ENCODE measurements at places on chromosomes 6 and 20.

DNA sequence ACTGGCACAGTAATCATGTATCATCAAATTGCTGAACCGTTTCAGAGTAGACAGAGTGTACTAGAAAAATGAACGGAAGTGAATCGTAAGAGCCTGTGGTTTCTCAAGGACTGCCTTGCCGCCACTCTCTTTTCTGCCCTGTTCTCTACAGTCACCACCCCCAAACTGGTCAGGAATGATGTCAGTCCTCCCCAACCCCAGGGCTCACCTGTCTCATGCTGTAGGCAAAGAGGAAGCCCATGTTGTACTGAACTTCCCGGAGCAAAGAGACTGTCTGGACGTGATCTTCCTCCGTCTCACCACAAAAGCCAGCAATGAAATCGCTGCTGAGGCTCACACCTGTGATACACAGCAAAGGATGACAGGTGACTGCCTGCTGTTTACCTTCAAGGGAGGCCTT, 31.0 kb downstream of the CDK5RAP1 start:
- DNase-seq: no peak

GRCh38 chr6:38715016-38715689, at the start of gene DNAH8:
Gene DNAH8, plus strand, starts transcription at chr6:38715311. Its CDS starts 7,499 bp downstream, at chr6:38722810.
- DNase-seq: no peak

- no peak for DNase-seq
These were observed 188.1 kb upstream of the BMP2 start for GRCh38 chr20:6579417-6579816.

GRCh38 chr6:164967102-164967501, 342.3 kb downstream of the C6orf118 start:
- DNase-seq: no peak

- no peak for DNase-seq
These were observed 54.4 kb downstream of the GOPC start for GRCh38 chr6:117547688-117548621.

- no peak for DNase-seq
These were observed 19.4 kb upstream of the MUC21 start for GRCh38 chr6:30964075-30964474.

- DNase-seq: no peak
These were observed 48.6 kb downstream of the TCP11 start for GRCh38 chr6:35092362-35093117.

- no peak for DNase-seq
These were observed 16.0 kb downstream of the TAF11 start for GRCh38 chr6:34871853-34872252.

DNA sequence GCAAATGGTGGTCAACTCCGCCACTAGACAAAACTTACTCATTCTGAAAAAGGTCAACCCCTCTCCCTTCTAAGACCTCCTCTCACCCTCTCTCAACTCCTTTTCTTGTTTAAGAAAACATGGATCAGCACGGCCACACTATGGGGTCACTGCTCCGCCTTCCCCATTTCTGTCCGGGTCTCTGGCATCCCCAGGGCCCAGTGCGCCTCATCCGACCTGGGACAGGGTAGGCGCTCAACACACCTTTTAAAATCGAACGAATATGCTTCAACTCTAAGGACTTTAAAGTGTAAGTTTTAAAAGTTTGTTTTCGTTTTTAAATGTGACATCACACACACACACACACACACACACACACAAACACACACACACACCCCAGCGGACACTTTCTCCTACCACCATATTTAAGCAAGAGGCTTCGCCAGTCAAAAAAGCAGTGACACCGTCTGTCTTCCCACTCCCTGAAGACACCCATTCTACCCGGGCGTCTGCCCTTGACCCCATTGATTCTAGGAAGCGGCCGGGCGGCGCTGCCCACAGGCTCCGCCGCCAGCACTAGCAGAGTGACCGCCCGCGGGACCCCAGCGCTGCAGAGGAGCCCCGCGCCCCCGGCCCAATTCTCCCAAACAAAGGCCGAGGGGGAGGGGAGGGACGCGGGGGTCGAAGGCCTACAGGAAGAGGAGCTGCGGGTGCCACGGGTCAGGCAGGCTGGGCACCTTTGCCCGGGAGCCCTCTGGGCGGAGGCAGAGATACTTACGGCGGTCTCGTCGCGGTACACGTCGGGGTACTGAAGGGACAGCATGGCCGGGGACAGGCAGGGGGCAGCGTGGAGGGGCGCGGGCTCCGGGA, 568 bp downstream of the PREP start:
- DNase-seq: peak; percentile 51

DNA sequence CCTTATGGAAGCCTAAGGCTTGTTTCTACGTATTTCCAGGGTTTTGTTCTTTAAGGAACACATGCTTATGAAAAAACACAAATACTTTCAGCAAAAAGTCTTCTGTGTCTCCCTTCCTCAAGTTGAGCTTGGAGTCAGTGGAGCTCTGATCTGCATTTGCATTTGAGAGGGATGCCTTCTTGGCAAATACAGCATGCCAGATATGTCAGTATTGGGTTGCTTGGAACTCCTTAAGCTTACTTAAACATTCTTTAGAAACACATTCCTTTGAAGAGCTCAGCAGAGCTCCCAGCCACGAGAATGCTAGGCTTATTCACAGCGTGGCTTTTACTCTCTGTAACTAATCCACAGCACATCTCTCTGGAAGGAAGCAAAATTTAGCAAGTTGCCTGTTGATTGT, 68.3 kb downstream of the ANKRD6 start:
- no peak for DNase-seq

DNA sequence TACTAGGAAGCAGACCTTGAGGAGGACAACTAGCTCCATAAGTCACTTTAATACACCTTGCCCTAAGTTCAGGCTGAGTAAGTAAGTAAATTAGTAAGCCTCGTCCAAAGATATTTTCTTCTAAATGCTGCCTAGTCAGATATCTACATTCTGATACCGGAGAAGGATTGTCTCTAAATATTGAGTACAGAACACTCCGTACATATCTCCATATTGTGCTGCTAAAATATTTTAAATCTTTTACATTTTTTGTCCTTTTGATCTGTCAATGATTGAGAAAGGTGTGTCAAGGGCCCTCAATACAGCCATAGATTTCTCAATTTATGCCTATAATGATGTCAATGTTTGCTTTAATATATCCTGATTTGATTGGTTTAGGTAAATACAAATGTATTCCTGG, 3.2 kb downstream of the WFDC8 start:
- DNase-seq: no peak

DNA sequence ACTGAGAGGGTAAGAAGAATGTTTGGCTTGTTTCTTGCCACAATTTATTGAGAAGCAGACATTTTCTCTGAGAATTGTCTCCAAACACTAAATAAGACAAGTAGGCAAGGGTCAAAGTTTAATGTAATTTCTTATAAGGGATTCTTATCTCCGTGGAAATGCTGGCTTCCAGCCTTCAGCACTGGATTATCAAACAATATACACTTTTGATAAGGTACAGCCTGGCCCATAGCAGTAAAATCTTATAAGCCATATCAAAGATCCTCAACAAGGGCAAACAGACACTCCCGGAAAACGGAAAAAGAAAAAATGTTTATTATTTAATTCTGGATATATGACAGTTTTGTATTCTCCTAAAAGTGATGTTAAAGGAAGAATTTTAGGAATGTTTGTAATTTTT, 18.5 kb upstream of the ZSCAN9 start:
- DNase-seq: no peak

- DNase-seq: no peak
These were observed 176.6 kb downstream of the PDE10A start for GRCh38 chr6:165486183-165487137.

DNA sequence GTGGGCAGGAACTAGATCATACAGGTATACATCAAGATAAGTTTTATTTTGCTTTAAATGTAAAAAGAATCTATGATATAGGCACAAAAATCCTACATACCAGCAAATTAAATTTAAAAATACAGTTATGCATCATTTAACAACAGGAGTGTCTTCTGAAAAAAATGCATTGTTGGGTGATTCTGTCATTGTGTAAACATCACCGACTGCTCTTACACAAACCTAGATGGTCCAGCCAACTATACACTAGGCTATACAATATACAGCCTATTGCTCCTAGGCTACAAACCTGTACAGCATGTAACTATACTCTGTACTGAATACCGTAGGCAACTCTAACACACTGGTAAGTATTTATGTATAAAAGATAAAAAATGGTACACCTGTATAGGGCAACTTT, 139.4 kb downstream of the RNGTT start:
- no peak for DNase-seq

DNA sequence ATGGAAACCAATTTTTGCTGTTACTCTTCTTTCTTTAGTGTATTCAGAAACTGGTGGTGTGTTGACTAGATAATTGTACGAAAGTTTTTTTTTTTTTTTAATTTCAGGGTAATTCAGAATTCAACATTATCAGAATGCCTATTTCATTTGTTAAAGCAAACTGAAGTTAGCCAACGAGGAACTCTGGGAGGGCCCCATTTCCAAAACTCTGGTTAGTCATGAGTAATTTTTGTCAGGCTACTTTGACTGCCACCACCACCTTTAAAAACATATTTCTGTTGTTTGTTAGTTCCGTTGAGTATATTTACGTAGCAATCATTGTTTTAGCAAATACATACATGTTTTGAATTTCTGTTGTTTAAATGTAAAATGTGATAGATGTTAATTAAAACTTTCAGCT, 763 bp downstream of the ZKSCAN8 start:
- no peak for DNase-seq

DNA sequence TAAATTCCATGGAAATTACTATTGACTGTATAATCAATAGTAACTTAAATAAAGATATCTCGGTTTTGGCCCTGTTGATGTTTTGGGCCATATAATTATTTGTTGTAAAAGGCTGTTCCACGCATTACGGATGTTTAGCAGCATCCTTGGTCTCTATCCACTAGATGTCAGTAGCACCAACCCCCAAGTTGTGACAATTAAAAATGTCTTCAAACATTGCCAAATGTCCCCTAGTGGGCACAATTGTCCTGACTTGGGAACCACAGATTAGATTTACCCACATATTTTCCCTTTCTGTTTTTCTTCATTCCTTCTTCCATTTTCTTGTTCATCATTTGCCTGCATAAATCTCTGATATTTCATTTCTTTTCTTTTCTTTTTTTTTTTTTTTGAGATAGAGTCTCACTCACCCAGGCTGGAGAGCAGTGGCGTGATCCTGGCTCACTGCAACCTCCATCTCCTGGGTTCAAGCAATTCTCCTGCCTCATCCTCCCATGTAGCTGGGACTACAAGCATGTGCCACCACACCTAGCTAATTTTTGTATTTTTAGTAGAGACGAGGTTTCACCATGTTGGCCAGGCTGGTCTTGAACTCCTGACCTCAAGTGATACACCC, 13.6 kb upstream of the WFDC8 start:
- DNase-seq: peak; percentile 58

DNA sequence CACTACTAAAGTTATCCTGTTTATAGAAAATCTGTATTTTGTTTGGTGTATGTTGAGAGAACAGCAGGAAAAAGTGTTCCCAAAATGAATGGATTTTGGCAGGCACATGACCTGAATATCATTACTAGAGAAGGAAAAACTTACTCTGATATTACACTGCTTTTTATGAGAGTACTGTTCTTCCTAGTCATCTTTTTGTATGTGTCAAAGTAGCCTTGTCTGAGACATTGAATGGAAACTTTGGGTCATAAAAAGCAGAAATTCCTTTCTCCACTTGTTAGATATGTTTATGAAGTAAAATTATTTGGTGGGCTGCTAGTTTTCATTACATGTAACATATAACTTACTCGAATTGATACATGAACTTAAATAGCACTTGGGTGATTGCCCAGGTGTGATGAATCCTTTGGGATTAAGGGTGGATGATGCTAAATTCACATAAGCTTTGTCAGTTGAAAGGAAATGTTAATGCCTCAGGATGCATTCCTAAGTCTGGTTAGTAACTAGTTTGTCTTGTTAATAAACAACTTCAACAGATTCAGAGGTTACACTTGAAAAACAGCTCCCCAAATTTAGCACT, 206.7 kb downstream of the CENPW start:
- no peak for DNase-seq

GRCh38 chr6:113632220-113632864, 224.8 kb upstream of the MARCKS start:
- DNase-seq: no peak

DNA sequence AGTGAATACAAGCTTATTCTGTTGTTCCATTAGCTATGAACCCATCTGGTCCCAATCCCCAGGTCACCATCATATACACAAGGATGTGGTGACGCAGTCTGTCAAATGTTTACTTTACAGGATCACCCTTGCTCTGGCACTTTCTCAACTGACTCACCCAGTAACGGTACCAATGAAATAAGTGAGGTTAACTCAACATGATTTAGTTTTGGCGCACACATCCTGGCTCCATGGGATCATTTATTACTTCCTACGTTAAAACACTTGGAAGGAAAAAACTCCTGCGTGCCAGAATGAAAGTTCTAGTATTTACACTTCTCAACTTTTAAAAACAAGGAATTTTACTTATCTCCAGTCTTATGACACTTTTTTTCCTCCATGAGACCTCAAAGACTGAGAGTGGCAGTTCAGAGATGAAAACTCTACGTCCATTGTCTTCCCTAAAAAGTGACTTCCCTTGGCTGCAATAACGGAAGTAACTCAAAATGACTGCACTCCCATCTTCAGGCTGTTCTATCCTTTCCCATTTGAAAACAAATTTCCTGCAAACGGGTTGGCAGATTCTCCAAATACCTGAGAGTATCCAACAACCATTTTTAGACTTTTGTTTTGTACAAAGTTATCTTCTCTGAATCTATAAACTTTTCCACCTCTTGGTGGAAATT, 15.9 kb downstream of the AGPAT4 start:
- DNase-seq: no peak

DNA sequence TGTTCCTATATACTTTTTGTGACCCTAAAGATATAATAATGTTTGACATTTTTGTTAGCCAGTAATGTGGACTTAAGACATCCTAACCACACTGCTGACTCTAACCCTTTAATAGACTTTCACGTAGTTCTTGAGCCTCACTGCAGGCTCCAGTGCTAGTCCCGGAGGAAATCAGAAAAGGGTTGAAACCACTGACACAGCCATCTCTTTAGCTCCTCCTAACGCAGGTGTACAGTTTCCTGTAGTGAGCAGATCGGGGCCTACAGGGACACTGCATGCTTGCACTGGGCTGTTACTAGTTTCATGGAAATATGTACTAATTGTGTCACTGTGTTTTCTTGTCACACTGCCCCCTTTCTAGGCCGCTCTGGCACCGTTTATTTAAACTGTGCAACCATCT, 512 bp upstream of the HDGFL1 start:
- no peak for DNase-seq

DNA sequence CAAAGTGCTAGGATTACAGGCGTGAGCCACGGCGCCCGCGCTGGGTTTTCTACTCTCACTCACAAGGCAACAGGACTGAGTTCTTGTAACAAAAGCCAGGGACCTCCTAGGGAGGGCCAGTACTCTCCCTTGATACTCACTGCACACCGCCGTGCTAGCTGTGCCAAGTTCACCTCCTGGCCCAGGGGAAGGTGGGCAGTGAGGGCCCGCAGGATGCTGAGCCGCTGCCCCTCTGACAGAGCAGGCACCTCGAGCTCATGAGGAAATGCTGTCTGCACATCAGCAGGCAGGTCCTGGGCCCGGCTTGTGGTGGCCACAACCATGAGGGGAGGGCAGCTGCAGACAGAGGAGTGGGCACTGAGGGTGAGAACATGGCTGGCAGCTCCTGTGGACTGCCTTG, 6.7 kb downstream of the GNMT start:
- no peak for DNase-seq

- no peak for DNase-seq
These were observed 107.8 kb upstream of the CCN2 start for GRCh38 chr6:132058975-132059374.

Data from D341Med (cell line).